ENCODE measurements at places on chromosomes 2 and 18. TPM values are rescaled to one million over a fixed set of nuclear protein-coding genes. Genes with fewer than 3 reads are reported as not detected.

Gene CCDC121
- polyA plus RNA-seq, result 2.6 TPM

Gene CDKL4
- not detected for polyA plus RNA-seq

Gene IGFBP2
- not detected for polyA plus RNA-seq

Gene FZD7
- 0.13 TPM for polyA plus RNA-seq

Gene LRP2
- polyA plus RNA-seq, result not detected

Gene ITPRIPL1
- polyA plus RNA-seq, result 3.9 TPM

Gene ESPNL
- polyA plus RNA-seq, result not detected

Gene DYSF
- polyA plus RNA-seq, result not detected

Measured in naive B cell (primary cell).